ENCODE measurements at places on chromosomes 16 and 17.

- DNase-seq: no peak
Observed at GRCh38 chr16:31327646-31328225, 27.2 kb upstream of the ITGAX start.

GRCh38 chr17:37888881-37889280 is 35.3 kb upstream of the TBC1D3K start:
- no peak for DNase-seq

- no peak for DNase-seq
Observed at GRCh38 chr16:78060809-78061208, 38.5 kb downstream of the CLEC3A start.

- DNase-seq: no peak
Observed at GRCh38 chr17:77754956-77755355, 203.5 kb upstream of the TNRC6C start.

- DNase-seq: no peak
Observed at GRCh38 chr16:54324716-54325115, 38.1 kb upstream of the IRX3 start.

- DNase-seq: no peak
Observed at GRCh38 chr16:11258553-11259492, 2.8 kb upstream of the SOCS1 start.

GRCh38 chr16:84245956-84246678 is 6.3 kb upstream of the KCNG4 start:
- no peak for DNase-seq

- DNase-seq: no peak
Observed at GRCh38 chr16:78843978-78844377, 744.5 kb downstream of the WWOX start.

- no peak for DNase-seq
Observed at GRCh38 chr16:1407753-1408152, 6.8 kb downstream of the UNKL start.

GRCh38 chr17:17810895-17811248 is 25.9 kb downstream of the SREBF1 start:
- no peak for DNase-seq

DNA sequence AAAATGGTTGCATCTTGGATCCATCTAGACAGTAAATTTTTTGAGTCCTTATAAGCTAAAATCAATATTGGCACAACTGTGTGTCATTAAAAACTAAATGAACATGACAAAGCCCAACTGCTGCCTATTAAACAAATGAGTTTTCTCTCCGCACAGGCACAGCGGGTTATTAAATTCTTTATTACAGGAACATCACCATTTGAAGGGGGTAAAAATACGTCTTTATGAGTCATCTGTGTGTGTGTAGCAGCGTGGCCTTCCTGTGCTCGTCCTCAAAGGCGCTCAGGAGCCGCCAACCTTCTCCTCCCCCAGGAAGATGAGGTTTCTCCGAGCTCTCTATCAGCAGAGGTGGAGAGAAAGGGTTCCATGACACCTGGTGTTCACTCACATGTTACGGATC is 62.6 kb upstream of the SDK2 start:
- peak; percentile 62 for DNase-seq

DNA sequence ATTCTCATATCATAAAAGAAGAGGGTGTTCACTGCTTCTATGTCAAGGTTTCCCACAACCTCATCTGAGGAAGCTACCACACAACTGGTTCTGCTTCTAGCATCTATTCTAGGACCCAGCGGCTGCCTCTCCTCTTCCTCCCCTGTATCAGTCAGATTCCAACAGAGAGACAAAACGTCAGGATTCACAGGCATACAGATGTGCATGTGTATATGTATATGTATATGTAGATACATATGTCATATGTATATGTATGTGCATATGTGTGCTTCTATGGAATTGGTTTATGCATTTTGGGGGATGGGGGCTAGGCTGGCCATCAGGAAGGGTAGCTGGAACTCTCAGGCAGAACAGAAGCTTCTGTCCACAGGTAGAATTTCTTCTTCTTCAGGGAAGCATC is 37.4 kb upstream of the NLRP1 start:
- no peak for DNase-seq

GRCh38 chr16:4703906-4704305 is 10.5 kb downstream of the NUDT16L1 start:
- no peak for DNase-seq

- DNase-seq: no peak
Observed at GRCh38 chr17:67833946-67834631, 8.8 kb downstream of the BPTF start.

DNA sequence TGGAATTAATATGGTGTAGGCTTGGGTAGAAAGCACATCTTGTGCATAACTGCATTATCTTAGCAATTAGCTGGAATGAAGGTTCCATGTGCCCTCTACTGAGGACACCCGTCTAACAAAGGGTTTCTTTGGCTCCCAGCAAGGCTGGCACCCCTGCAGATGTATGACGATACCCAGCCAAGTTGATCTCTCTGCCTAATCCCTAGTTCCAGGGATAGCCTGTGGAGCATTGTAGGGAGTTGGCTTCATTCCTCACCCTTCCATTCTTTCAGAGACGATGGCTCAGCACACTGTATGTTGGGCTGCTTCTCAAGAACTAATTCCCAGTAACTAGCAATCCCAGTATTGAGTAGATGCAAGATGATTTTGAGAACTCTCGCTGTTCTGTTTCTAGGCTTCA is 182.5 kb downstream of the SNX29 start:
- no peak for DNase-seq

DNA sequence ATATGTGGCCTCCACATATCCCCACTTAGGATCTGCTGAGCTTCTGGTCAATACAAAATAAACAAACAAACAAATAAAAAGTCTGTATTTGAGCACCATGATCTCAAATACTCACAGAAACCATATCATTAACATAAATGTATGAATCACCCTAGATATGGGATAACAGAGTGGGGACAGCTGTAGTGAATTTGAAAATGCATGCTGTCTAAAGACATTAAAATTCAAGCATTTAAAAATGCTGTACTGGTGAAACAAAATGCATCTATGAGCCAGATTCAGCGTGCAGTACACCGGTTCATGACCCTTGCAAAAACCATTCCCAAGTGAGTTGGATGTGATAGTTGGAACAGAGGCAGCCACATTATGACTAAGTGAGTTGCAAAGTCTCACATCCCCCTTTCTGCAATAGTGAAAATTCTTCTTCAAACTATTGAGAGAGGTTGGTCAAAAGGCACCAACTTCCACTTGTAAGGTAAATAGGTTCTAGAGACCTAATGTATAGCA is 12.3 kb downstream of the GRIN2A start:
- no peak for DNase-seq

DNA sequence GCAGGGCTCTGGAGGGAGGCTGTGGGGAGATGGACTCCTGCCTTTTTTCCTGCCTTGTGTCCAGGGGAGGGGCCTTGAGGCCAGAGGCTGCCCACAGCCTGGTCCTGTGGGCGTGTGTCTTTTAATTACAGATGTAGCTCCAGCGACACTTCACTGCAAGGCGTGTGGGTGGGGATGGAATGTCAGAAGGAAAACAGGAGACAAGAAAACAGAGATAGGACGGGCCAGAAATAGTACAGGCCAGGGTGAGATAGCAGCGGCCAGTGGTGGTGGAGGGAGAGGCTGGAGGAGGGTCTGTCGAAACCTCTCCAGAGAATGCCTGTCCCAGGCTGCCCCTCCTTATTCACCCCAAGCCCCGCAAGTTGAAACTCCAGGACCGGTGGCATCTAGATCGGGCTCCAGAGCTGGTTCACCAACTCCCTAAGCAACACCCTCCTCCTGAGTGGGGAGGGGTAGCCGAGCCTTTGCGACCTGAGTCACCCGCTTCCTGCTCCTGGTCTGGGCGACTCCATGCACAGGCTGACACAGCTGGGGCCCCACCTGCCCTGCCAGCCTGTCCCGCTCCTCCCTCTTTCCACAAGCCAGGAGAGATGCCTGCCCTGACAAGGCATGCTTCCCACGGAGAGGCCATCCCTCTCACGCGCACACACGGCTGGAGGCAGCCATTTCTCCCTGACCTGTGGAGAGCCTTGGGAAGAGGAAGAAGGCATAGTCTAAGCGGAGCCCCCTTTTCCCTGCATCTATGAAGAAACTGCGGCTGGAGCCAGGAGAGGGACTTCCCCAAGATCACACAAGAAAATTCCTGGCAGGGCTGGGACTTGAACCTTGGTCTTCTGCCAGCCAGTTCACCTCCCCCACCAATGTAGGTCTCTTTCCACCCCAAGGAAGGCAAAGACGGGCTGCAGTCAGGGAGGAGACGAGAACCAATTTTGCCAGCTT is 6.6 kb upstream of the JUP start:
- DNase-seq: no peak

GRCh38 chr16:13313351-13313750 is 412.0 kb downstream of the SHISA9 start:
- DNase-seq: no peak

DNA sequence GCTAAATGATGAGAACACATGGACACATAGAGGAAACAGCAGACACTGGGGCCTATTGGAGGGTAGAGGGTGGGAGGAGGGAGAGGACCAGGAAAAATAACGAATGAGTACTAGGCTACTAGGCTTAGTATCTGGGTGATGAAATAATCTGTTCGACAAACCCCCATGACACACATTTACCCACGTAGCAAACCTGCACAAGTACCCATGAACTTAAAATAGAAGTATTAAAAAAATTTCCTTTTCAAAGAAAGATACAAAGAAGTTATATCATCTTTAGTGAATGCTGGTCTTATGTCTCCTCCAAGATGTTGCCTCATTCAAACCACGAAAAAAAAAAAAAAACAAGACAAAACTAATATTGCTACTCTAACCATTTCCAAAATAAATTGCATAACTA is 31.7 kb downstream of the MBTD1 start:
- no peak for DNase-seq

DNA sequence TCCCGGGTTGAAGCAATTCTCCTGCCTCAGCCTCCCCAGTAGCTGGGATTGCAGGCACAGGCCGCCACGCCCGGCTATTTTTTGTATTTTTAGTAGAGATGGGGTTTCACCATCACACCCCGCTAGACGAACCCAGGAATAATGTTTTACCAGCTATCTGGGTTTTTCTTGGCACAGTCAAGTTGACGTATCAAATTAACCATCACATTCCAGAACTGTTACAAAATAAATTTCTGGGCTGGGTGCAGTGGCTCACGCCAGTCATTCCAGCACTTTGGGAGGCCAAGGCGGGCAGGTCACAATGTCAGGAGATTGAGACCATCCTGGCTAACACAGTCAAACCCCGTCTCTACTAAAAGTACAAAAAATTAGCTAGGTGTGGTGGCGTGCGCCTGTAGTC is 501.2 kb downstream of the SHISA9 start:
- no peak for DNase-seq

GRCh38 chr16:67571981-67572431 is 9.7 kb downstream of the CTCF start:
- no peak for DNase-seq

DNA sequence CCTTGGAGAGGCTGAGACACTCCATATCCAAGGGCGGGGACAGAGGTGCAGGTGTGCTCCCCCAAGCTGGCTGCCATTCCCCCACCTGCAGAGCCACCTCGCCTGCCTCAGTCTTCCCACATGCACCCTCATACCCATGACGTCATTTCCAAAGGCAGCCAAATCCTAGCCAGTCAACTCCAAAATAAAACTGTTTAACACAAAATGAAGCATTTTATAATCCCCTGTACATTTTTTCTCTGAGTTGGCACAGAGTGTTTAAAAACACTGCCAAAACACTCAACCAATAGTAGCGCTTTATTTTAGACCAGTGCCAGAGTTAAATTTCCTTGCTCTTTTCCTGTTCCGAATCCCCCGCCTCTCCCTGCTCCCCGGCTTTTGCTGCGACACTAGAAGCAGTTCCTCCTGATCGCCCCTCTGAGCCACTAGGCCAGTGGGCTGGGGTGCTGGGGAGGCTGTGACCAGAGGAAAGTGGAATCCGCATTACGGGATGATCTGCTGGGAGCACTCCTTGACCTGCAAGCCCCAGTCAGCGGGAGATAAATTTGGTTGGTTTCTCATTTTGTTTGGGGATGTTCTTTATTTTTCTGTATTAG is 139.5 kb downstream of the ZNF423 start:
- no peak for DNase-seq

DNA sequence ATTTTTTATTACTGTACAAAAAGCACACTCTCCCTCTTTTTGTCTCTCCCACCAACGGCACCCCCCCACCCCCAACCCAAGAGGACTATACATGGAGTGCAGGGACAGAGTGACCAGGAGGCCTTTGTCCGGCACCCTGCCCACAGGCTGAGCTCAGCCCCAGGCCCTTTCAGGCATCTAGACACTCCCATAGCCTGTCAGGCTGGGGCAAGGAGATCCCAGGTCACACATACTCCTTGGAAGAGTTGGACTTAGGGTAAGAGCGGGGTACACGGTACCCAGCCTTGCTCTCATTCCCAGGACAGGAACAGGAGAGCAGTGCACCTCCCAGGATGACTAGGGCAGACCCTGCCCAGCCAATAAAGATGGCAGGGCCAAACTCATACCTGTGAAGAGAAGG is 2.1 kb downstream of the CLDN7 start:
- DNase-seq: no peak

DNA sequence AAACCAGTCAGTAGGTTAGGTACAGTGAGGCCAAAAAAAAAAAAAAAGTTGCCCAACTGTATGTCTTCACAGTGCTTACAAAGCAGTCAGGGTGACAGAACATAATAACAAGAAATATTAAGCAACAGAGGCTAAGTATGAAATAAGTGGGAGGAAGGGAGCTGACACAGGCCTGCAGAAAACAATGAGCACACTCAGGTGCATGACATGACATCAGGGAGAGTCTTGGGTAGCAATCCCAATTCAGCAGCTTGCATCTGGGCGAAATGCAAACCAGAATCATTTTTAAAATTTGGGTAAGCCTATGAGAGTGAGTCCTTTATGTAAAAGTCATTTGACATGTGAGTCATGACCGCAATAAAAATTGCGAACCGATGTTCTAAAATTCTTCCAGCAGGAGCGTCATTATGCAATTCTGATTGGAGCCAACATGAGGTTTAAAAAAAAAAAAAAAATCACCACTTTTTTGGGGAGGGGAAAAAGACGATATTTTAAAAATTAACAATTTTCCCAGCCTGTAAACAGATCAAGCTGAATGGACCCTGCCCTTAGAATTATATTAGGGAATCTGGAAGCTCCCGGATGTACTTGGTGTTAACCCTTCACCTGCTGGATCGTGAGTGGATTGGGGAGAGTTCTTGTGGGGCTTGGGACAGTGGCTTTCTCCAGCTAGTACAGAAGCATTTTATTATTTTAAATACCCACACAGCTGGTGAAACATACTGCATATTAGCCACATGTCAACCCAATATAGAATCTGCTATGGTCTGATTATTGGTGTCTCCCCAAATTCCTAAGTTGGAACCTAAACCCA is 127.9 kb downstream of the NPIPB5 start:
- no peak for DNase-seq

- DNase-seq: no peak
Observed at GRCh38 chr16:79571903-79572535, 28.5 kb downstream of the MAF start.

DNA sequence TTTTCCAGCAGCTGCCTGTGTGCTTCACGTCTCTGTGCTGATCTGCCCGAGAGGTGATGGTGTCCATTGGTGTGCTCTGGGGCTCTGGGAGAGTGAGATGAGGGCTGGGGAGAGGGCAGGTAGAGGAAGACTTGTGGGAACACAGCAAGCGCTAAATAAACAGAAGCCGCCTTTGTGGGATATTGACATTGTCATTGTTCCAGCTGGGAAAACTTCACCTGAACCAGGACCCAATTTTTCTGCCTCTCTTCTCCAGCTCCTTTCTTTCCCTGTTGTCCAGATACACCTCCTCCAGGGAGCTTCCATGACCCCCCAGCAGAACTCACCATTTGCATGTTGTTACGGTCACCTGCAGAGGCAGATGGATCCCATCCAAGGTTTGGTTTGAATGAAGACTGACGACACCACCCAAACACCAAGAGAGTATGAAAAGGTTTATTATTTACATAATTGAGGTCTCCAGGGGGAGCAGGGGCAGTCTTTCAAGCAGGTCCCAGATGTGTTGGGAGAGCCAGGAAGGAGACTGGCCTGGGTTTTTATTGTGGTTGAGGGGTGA is 3.6 kb upstream of the ITGA3 start:
- peak; percentile 60 for DNase-seq

Data from NCI-H1436 treated with DMSO at 0.1 percent for 48 hours (cell line).